Fibroblast of villous mesenchyme (primary cell): ENCODE measurements at places on chromosomes 6 and 20. TPM values are rescaled to one million over a fixed set of nuclear protein-coding genes. Genes with fewer than 3 reads are reported as not detected.

Gene RIPOR2
- 5.2 and 15.8 TPM in 2 replicates for total RNA-seq

Gene KCNQ2
- not detected in 2 replicates for total RNA-seq

Gene NOTCH4
- 1.3 and 1.6 TPM in 2 replicates for total RNA-seq

Gene EFCAB8
- 0.32 and 1.3 TPM in 2 replicates for total RNA-seq

Gene GRM1
- total RNA-seq: under 0.01 TPM in 1 of 2 replicates, not detected in the other

GRCh38 chr6:36370638-36371037 is 16.8 kb downstream of the ETV7 start:
- DNase-seq: no peak

DNA sequence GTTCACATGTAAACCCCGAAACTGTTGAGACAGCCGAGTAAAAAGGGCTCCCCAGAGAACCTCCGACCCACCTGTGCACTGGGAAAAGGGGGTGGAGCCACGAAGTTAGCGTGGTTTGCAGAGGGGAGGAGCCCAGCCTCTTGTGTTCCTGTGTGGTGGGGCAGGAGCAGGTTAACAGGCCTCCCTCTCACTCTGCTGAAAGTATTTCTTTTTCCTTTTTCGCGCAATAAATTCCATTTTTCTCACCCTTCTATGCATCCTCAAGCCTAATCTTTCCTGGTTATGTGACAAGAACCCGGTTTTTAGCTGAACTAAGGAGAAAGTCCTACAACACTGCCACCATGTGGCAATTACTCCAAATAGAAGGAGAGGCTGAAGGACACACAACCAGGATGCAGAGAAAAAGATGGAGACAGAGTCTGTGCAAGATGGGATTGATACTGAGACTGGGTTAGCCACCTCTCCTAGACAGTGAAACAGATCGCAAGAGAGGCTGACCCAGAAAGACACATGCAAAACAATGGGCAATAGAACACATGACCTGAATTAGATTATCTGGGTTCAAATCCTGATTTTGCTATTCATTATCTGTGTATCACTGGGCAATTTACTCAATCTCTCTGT is 168.7 kb upstream of the PRSS16 start:
- peak; percentile 68 for DNase-seq

- no peak for DNase-seq
Observed at GRCh38 chr6:127272576-127272975, 5.9 kb downstream of the RNF146 start.

DNA sequence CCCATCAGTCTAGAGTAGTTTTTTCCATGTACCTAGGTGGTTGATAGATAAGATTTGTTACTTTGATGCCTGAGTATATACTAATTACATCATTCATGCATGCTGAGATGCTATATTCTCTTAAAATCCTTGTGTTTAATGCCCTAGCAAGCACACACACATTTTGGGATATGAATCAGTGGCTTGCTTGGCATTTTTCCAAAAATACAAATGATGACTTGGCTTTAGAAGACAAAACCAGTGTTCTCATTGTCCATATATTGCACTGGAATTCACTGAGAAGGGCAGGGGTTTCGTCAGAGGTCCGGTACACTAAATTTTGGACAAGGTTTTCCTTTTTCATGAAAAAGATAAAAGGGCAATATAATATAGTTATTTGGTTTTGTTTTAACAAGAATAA is 24.9 kb downstream of the GTPBP2 start:
- DNase-seq: peak; percentile 20

- peak; percentile 3 for DNase-seq
Observed at GRCh38 chr6:13873288-13874190, 51.2 kb upstream of the RNF182 start.

DNA sequence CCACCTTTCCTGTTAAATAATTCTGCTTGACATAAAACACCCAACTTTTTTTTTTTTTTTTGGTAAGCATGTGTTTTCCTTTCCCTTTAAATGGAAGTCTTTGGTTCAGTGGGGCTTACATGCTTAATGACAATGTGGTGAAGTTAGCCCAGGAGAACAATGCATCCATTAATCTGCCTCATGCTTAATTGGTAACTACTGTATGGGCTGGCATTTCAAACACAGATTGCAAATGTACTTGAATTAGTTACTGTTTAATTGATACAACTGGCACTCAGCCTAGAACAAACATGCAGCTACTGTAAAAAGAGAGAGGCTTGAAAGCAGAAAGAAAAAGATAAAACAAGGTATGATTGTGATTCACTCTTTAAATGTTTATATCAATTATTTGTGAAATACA is 483.6 kb upstream of the NOX3 start:
- DNase-seq: no peak

DNA sequence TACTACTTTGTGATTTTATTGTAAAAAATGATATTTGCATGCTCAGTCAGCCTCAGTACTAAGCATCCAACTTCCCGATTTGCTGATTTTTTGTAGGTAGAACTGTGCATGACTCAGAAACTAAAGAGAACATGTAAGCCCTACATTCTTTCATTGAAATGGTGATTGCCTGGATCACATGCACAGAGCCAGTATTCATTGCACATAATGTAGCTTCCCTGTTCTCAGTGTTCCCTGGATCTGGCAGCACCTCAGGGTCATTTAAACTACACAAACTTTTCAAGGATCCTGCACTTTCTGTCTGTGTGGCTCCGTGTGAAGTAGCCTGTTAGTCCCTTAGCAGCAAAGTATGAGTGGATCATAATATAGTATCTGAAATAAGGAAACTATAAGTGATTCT is 422.9 kb upstream of the AGPAT4 start:
- no peak for DNase-seq
